Activated CD4-positive, alpha-beta T cell treated with anti-CD3 and anti-CD28 coated beads, Interleukin-2, amount 10 ng/mL, durations not matched to agents 24 days and 14 days (primary cell): ENCODE measurements at places on chromosomes 3 and 15.

DNA sequence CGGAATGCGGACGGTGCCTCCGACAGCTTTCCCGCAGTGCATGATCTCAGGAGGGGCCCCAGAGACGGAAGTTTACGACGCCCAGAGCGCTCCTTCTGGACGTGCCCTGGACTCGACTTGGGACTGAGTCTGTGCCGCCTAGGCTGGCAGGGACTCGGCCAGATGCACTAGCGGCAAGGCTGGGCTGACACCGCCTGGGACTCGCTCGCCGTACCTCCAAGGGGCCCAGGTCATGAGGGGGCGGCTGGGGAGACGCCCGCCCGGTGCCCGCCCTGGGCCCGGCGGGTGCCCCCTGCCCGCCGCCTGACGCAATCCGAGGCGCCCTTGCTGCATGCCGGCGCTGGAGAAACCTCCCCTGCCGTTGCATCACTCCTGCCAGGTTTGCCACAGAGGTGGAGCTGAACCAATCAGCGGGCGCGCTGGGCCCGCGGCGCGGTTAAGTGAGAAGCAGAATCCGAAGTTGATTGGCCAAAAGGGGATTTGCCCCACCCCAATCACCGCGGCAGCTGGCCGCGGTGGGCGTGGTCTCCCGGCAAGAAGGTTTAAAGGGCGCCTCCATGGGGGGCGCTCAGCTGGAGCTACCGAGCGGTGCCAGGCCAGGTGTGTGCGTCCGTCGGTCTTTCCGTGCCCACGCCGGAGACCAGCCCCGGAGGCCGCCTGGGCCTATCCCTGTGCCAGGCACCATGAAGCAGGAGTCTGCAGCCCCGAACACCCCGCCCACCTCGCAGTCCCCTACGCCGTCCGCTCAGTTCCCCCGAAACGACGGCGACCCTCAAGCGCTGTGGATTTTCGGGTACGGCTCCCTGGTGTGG is at the start of gene CHAC1:
CHAC1 (plus strand) TSS at position 571 of the 812 bp plus-strand sequence; CDS start at position 684, 113 bp downstream.
- DNase-seq, result peak; percentile 99

GRCh38 chr3:61065451-61066011 is 185.7 kb downstream of the FHIT start:
- no peak for DNase-seq

- no peak for DNase-seq
Observed at GRCh38 chr3:66662894-66663293, 162.1 kb upstream of the LRIG1 start.

GRCh38 chr3:42590989-42591756 is 513 bp downstream of the SS18L2 start:
- DNase-seq, result peak; percentile 66

DNA sequence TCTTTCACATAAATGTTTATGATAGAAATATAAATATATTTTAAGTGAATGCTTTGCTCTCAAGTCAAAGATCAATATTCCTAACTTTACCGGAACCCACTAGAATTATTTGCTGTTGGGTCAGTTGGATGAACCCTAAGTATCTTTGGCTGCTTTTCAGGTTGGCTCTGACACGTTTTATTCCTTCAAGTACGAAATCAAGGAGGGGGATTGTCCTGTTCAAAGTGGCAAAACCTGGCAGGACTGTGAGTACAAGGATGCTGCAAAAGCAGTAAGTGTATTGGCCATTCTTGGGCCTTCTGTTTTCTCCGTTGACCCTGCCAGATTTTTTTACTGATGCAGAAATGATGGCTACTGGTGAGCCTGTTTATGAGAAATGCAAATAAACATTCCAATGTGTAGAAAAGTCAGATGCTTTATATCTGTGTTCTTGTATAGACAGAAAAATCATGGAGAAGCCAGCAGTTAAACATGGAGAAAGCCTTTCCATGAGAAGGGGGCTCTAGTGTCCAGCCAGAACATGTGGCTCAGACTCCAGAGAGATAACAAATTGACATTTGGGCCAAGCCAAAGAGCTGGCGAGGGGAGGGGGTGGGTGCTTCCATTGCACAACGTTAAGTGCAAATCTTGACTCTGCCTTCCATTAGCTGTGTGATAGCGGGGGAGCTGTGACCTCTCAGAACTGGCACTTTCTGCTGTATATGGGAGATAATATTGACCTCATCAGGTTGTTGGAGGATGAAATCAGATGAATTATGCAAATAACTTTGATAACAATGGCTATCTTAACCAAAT is 3.0 kb downstream of the KNG1 start:
- no peak for DNase-seq

DNA sequence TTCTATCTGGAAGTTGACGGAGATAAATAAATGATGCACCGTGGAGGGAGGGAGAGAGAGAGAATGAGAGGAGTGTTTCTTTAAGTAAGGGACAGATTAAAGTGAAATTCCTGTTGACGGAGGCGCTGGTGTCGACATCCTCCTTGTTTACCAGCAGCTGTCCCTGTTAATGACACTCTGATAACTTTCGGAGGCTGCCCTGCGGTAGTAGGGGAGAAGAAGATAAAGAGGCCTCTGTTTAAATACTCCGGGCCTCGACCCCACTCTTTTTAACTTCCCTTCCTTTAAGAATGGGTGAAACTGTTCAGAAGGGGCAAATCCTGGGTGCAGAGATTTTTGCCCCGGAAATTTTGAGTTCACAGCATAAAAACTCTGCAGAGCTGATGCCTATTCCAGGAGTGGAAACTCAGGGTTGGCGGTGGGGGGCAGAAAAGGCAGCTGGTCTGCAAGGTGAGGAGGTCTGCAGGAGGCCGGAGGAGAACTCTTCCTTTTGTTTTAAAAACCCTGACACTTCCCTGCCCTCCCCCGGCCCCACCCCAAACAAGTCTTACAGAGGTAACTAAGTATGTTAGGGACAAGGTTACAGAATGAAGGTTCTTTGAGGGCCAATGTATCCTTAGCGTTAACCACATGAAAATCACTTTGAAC is 276.6 kb upstream of the NR2F2 start:
- no peak for DNase-seq

GRCh38 chr3:175386630-175387029 is 527.5 kb downstream of the NAALADL2 start:
- DNase-seq, result no peak

- peak; percentile 65 for DNase-seq
Observed at GRCh38 chr3:46300461-46300789, 53.5 kb upstream of the CCR2 start.

- no peak for DNase-seq
Observed at GRCh38 chr15:25883463-25884259, 20.5 kb upstream of the ATP10A start.

DNA sequence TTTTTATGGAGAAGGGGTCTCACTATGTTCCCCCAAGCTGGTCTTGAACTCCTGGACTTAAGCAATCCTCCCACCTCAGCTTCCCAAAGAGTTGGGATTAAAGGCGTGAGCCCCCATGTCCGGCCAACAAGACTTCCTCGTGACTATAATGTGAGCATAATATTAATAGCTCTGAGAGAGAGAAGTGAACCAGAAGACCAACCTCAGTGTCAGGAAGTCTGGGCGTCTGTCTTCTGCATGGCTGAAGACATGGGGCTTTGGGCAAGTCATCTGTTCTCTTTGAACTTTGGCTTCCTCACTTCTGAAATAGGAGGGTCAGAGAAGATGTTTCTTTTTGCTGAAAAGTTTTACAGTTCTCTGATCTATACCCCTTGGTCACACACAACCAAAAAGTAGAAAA is 92.1 kb downstream of the SLC49A4 start:
- DNase-seq, result no peak

DNA sequence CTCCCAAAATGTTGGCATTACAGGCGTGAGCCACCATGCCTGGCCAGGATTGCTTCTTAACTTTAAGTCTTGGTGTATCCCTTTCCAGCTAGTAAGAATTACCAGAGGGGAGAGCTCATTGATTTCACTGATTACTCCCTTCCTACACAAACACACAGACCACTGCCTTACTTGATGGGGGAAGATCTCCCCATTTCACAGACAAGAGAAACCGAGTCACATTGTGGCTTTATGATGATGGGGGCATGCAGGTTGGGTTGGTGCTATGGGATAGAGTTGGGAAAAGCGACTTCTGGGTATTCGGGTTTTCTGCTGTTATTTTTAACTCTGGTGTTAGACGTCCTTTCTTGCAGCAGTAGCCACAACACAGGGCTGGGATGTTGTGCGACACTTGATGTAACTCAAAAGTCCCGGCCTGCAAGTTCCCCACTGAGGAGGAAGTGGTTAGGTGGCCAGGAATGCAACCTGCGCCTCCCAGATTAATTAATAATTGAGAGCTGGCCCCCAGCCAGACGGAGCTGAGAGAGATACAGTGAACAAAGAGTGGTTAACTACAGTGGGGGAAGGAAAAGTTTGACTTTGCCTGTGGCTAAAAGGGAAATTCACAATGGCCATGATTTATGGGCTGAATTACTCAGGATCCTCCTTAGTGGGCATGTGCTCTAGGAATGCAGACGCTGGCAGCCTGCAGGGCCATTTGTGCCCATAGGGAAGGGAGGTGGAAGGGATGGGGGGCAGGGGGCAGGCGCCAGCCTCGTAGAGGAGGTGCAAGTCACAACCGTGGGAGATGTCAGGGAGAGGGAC is 63.6 kb downstream of the SMAD6 start:
- no peak for DNase-seq

DNA sequence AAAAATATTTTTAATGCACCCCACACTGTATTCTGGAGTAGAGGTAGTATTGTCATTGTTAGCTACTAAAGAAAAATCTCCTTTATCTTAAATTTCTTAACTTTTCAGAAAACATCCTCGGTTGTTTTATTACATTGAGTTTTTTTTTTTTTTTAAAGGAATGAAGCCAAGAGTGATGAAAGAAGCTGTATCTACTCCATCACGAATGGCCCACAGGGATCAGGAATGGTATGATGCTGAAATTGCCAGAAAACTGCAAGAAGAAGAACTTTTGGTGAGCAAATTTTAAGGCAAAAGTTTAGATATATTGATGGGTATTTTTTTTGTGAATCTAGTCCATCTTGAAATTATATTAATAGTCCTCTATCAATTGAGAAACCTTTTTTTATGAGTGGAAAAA is 49.7 kb upstream of the UTS2B start:
- no peak for DNase-seq

DNA sequence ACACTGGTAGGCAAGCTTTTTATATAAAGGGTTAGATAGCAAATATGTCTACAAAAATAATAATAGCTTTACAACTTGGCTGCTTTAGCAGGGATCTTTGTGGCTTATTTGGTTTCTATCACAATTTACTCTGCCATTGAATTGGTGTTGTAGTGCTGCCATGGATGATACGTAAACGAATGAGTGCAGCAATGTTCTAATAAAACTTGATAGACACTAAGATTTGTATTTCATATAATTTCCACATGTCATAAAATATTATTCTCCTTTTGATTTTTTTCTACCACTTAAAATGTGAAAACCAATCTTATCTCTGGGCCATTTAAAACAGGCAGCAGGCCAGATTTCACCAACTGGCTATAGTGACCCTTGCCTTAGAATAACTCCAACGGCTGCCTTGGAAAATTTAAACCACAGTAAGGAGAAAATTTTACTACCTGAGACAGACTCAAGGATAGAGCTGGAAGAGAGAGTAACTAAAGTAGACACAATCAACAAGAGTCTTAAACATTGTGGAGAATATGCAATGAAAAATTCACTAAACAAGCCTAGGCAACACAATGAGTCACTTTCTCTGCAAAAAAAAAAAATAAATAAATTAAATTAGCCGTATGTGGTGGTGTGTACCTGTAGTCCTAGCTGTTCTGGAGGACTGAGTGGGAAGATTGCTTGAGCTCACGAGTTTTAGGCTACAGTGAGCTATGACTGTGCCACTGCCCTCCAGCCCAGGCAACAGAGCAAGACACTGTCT is 8.1 kb downstream of the NPHP3 start:
- no peak for DNase-seq

DNA sequence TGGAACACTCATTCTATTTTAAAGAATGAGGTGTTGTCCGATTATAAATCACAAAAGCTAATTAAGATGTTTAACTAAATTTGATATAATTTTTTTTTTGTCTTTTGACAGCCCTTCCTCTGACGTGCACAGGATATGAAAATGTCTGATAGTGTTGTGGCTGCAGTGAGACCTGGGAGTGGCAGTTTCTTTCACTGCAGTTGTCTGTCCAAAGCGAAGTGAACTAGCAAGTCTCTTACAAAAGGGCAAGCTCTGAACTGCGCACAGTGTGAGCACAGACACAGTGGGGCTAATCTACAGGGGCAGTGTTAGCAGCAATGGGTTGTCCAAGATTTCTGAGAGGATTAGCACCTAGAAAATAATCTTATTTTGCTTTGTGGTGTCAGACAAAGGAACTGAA is 29.1 kb upstream of the MYRIP start:
- DNase-seq, result no peak

GRCh38 chr3:59313365-59313764 is 263.5 kb upstream of the CFAP20DC start:
- DNase-seq, result peak; percentile 79

- DNase-seq, result no peak
Observed at GRCh38 chr3:196666001-196666867, 26.7 kb downstream of the NRROS start.

DNA sequence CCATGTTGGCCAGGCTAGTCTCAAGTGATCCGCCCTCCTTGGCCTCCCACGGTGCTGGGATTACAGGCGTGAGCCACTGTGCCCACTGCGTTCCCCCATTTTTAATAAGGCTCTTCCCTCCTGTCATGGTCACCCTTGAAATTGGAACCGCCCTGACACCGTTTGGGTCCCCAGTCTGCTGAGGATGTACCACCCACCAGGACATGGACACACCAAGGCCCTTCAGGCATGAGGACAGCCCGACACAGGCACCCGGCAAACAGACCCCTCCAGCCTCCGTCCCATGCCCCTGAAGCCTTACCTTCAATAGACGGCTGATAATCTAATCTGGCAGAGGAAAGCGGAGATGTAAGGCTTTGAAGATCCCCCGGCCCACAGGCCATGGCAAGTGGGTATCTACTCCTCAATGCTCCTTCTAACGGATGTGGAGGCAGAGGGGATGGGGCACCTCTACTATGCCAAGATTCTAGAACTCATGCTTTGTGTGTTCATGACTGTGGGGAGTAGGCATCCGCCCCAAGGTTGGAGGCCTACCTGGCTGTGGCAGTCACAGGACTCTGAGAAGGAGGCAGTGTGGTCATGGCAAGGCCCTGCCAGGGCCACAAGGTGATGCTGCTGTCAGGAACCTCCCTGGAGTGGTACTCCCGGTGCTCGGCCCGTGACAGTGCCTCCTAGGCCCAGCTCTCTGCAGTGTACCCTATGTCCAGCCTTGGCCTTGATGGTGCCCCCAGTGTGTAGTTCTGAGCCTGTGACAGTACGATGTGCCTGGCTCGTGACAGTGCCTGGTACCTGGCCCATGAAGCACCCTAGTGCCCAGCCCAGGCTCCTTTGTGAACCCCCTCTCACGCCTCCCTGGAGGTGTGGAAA is 18.6 kb upstream of the PRSS50 start:
- DNase-seq, result no peak

GRCh38 chr3:9976721-9977709 is 9.6 kb downstream of the EMC3 start:
- no peak for DNase-seq

GRCh38 chr3:45204136-45204535 is 22.0 kb downstream of the TMEM158 start:
- no peak for DNase-seq

DNA sequence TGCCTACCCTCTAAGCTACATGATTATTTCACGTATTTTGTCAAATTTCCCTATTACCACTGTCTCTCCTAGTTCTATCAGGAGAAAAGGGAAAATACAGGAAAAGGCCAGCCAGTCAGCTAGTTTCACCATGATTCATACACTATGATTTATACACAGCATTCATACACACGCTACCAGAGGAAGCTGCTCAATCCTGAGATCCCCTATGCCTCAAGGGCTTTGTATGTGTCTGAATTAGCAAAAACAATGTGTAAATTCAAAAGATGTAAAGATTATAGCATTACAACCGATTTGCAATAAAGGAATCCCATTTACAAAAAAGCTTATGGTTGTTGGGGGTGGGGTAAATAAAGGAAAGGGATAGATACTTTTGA is 3.1 kb upstream of the ACKR4 start:
- DNase-seq, result no peak
